ENCODE measurements at places on chromosomes 11 and 22. TPM values are rescaled to one million over a fixed set of nuclear protein-coding genes. Genes with fewer than 3 reads are reported as not detected.

- no peak for DNase-seq
Observed at GRCh38 chr11:67179892-67180490, 60.9 kb downstream of the KDM2A start.

DNA sequence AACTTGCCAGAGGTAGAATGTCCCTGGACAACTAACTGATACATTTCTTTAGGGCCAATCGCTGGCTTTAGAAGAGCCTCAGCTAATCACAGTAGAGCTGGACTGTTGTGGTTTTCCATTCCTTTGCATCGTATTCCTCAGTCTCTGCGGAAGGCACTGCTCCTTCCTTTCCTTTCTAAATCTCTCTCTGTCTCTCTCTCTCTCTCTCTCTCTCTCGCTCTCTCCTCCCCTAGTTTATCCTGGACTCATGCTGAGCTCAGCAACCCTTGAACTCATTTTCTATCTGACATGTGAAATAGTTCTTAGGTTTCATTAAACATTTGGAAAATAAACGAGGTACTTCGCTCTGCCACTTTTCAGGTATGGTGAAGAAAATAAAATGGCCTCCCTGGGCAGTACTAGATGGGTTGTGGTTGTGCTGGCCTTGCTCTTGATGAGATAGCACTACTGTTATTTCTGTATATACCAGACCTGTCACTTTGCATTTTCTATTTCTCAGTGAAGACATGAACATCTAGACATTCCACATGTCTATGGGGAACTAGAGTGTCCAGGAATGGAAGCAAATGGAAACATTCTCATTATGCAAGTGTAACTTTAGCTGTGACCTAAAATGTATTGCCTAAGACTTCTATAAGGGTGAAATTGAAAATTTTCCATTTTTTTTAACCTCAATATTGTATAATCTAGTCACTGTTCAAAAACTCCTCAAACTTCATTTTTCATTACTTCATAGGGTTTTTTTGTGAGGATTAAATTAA lies 12.0 kb upstream of the SESN3 start:
- no peak for DNase-seq

GRCh38 chr11:68003846-68004550 lies at the start of gene UNC93B1:
Gene UNC93B1 (minus strand): TSS chr11:68004097. CDS start chr11:68004043, 54 bp downstream.
- peak; percentile 91 for DNase-seq

- no peak for DNase-seq
Observed at GRCh38 chr11:112156153-112156955, 7.5 kb downstream of the IL18 start.

GRCh38 chr11:73453562-73453961 lies 77.4 kb downstream of the RELT start:
- no peak for DNase-seq

DNA sequence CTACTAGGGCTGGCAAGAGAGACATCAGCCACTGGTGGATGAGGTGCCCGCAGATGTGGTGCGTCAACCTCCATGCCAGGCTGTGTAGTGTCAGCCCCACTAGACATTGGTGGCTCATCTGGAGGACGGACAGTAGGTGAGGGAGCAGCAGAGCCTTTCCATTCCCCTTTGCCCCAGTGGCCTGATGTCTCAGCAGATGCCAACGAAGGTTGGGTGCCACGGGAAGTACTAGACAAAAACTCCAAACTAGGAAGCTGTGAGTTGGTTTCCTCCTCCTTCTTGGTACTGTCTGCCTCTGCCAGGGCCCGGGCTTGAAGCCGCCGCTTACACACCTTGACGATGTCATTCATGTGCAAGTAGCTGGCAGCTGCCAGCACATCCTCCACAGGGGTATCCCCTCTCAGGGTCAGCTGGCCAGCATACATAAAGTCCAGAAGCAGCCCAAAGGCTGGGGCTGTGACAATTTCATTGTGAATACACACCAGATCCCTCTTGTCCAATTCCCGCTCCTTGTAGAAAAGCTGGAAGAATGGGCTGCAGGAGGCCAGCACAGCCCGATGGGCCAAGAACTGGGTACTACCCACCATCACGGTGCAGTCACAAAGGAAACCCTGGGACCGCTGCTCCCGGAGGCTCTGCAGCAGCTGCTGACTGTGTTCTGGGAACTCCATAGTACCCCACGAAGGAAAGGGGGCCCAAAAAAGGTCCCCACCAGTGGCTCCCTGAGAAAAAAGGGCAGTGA lies 795 bp downstream of the ZBTB3 start:
- DNase-seq = no peak

SCYL1 gene
- total RNA-seq = 69.8 TPM

DMC1 gene
- total RNA-seq = 20.1 TPM

All from activated CD4-positive, alpha-beta memory T cell treated with anti-CD3 and anti-CD28 coated beads for 36 hours (primary cell).